Activated CD4-positive, alpha-beta T cell treated with anti-CD3 and anti-CD28 coated beads for 36 hours (primary cell): ENCODE measurements at places on chromosomes 2 and 18. TPM values are rescaled to one million over a fixed set of nuclear protein-coding genes. Genes with fewer than 3 reads are reported as not detected.

GRCh38 chr2:178644919-178645318 is 162.3 kb downstream of the TTN start:
- DNase-seq = no peak

DNA sequence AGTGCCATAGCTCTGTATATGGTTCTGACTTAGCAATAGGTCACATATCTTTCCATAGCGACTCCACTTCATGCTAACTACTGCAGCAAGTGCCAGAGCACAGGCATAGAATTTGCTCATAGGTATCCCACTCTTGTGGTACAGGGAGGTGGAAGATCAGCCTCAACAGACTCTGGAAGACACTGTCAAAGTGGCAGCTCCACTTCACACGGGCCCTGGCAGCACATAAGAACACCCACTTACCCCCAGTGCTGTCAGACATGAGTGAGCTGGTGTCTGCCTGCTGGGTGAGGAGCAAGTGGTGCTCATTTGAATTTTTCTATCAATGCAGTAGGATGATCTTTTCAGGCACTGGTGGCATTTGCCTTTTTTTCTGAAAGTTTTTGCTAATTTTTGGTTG is 48.6 kb downstream of the BCL2L11 start:
- no peak for DNase-seq

DNA sequence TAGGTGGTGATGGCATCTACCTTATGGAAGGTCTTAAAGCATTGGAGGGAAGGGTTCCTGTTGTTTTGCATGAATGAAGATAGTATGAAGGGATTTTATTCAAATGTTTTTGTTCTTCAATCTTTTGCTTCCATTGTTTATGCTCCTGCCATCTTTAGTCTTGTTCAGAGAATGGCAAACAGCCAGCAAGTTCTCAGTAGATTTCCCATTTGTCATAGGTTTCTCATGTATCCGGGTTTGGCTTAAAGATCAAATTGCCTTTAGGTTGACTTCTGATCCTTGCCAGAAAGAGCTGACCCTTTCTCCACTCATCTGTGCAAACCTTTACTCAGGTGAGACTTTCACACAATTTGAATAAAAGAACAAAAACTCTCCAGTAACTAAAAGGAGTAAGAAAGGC is 44.2 kb upstream of the STAT4 start:
- DNase-seq = no peak

DNA sequence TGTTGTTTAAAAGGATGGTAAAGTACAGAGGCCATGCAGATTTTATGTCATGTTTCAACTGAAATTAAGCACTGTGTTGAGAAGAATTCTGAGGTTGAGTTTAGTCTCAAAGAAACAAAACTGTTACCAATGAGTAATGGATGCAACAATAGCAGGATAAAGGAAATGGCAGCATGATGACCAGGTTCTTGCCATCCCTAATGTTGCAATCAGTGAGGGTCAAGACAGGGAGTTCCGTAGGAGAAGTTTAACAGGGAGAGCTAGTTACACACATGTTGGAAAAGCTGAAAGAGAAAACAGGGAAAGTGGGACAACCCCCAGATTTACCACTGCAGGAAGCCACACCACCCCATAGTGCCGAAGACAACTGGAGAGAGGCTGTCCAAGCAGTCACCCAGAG is 343.8 kb upstream of the EPHA4 start:
- DNase-seq = no peak

GRCh38 chr2:52940101-52940500 is 827.5 kb upstream of the CHAC2 start:
- no peak for DNase-seq

Gene C2orf80
- total RNA-seq = not detected

Gene SF3B1
- 262 TPM for total RNA-seq
